Activated CD4-positive, alpha-beta T cell treated with anti-CD3 and anti-CD28 coated beads, Interleukin-2, amount 10 ng/mL, durations not matched to agents 7 days and 5 days (primary cell): ENCODE measurements at places on chromosomes 12 and 14.
A peak's percentile ranks its signal among the peaks of the same experiment; 100 is the strongest.

- H3K27me3 ChIP-seq = peaks cover 9% of the 10 kb centered on the region
- DNase-seq = peak; percentile 62
- H3K36me3 ChIP-seq = no peaks in the 10 kb centered on the region
- H3K4me1 ChIP-seq = peaks cover 30% of the 10 kb centered on the region
- peak overlapping the region; percentile 54 for H3K27ac ChIP-seq
These were observed 180.8 kb downstream of the EFCAB11 start for GRCh38 chr14:89773644-89774316.

DNA sequence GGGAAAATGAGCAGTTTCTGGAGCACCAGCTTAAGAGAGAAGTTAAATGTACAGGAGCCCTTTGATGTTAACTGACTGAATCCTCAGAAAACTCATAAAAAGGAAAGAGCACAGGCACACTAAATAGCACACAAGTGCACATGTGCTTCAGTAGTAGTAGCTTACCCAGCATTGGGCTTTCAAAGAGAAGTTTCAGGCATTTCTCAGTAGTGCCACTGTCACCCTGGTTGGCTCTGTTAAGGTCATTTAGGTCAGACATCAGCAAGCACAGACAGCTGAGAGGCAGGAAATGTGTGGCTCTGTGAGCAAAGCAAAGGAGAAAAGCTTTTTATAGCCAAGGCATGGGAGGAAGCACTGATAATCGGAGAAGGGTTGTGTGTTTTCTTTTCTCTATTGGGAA, 96.3 kb upstream of the HIF1A start:
- DNase-seq = peak; percentile 50
- H3K27me3 ChIP-seq = peaks cover 2% of the 10 kb centered on the region
- H3K36me3 ChIP-seq = peaks cover 2% of the 10 kb centered on the region
- peaks cover 37% of the 10 kb centered on the region for H3K4me1 ChIP-seq
- H3K27ac ChIP-seq = peak overlapping the region; percentile 61

GRCh38 chr12:51262758-51263177, 7.4 kb downstream of the SMAGP start:
- H3K4me3 ChIP-seq = no peak overlapping the region
- DNase-seq = peak; percentile 43
- H3K27me3 ChIP-seq = no peaks in the 10 kb centered on the region
- H3K4me1 ChIP-seq = peaks cover 23% of the 10 kb centered on the region

DNA sequence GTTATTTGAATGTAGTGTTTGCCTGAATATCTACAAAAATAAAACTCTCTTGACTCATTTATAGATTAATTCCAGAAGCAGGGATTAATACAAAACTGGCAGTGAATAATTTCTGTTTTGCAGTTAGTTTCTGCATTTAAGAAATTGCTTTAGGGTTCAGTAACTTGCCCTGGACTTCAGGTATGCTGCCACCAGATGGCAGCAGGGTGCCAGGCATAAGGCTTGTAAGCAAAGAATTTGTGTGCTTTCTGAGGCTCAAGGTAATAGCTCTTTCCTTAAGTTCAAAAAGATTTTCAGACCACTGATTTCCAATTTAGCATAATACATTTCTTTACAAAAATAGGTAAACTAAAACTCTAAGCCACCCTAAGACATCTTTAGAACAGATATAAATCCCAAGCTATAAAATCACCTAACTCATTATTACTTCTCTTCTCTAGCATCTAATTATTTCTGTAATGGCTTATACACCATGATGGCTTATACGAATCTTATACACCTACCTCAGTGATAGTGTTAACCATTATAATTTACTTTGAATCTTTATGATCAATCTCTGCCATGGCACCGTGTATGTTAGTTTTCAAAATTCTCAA, 398.3 kb downstream of the APAF1 start:
- no peaks in the 10 kb centered on the region for H3K27me3 ChIP-seq
- no peak overlapping the region for H3K27ac ChIP-seq
- DNase-seq = peak; percentile 53

- DNase-seq = peak; percentile 70
- peak within 1 kb of the TSS; percentile 99 for H3K27ac ChIP-seq
- H3K4me3 ChIP-seq = peak within 1 kb of the TSS; percentile 100
- no peaks in the 10 kb centered on the region for H3K27me3 ChIP-seq
- peaks cover 16% of the 10 kb centered on the region for H3K4me1 ChIP-seq
These were observed at the start of gene ARID2 for GRCh38 chr12:45729233-45730083. ARID2 (plus strand) TSS chr12:45729706; CDS start chr12:45729837, 131 bp downstream.

- no peaks in the 10 kb centered on the region for H3K27me3 ChIP-seq
- H3K27ac ChIP-seq = no peak overlapping the region
- H3K4me1 ChIP-seq = no peaks in the 10 kb centered on the region
- H3K36me3 ChIP-seq = no peaks in the 10 kb centered on the region
- H3K4me3 ChIP-seq = no peak overlapping the region
These were observed 587.7 kb downstream of the RPL10L start for GRCh38 chr14:46063872-46064271.

GRCh38 chr12:121996050-121996944, 25.4 kb upstream of the BCL7A start:
- no peak overlapping the region for H3K27ac ChIP-seq
- H3K27me3 ChIP-seq = peaks cover 10% of the 10 kb centered on the region
- no peaks in the 10 kb centered on the region for H3K36me3 ChIP-seq

DNA sequence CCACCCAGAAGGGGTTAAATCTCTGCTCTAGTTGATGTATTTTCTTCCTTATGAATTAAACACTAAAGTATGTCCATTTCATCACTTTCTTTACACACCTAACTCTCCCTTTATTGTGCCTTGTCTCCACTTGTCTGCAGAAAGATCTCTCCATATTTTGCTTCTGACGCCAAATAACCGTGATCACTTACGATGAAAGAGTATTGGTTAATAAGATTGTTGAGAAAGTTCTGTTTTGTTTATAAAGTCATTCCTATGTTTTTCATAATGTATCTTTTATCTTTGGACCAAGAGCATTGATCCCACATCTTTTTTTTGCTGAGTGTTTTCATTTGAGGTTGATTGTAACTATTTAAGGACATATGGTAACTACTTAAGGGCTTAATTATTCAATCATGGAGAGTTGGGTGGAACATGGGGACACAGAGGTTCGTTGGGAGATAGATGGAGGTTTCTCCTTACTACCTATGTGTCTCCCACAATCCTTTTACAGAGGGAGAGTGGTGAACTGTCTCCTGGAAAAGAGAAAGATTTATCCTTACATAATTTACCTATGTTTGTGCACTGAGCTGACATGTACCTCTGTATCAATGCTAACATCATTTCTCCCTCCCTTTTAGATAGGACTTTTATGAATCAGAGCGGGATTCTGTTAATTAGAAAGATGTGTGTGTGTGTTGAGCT, 120.7 kb upstream of the SLC38A2 start:
- no peak overlapping the region for H3K27ac ChIP-seq
- H3K36me3 ChIP-seq = peaks cover 5% of the 10 kb centered on the region
- no peak overlapping the region for H3K4me3 ChIP-seq

DNA sequence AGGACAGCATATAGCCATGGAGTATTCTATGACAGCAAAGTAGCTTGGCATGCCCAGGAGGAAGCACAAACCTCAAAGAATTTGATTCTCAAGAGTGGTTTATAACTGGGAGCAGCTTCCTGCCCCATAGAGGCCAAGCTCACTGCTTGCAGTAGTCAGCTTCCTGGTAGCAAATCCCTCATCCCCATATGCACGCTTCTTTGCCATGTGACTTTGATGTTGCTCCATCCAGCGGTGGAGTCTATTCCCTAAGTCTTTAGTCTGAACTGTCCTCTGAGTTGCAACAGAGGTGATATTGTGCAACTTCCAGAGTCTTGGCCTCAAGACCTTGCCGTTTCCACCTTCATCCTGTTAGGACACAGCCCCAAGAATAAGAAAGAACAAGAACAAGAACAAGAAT, 996.8 kb upstream of the TMEM132C start:
- no peaks in the 10 kb centered on the region for H3K27me3 ChIP-seq
- DNase-seq = no peak
- no peaks in the 10 kb centered on the region for H3K4me1 ChIP-seq
- no peak overlapping the region for H3K27ac ChIP-seq
- H3K4me3 ChIP-seq = no peak overlapping the region

GRCh38 chr12:1579651-1580435, 14.5 kb downstream of the FBXL14 start:
- H3K4me1 ChIP-seq = peaks cover 7% of the 10 kb centered on the region
- no peak overlapping the region for H3K27ac ChIP-seq
- H3K27me3 ChIP-seq = no peaks in the 10 kb centered on the region
- DNase-seq = no peak
- no peaks in the 10 kb centered on the region for H3K36me3 ChIP-seq

- H3K27me3 ChIP-seq = peaks cover 4% of the 10 kb centered on the region
- H3K27ac ChIP-seq = peak overlapping the region; percentile 28
- no peak overlapping the region for H3K4me3 ChIP-seq
- no peaks in the 10 kb centered on the region for H3K36me3 ChIP-seq
These were observed 32.4 kb downstream of the LTBP2 start for GRCh38 chr14:74579447-74580274.

DNA sequence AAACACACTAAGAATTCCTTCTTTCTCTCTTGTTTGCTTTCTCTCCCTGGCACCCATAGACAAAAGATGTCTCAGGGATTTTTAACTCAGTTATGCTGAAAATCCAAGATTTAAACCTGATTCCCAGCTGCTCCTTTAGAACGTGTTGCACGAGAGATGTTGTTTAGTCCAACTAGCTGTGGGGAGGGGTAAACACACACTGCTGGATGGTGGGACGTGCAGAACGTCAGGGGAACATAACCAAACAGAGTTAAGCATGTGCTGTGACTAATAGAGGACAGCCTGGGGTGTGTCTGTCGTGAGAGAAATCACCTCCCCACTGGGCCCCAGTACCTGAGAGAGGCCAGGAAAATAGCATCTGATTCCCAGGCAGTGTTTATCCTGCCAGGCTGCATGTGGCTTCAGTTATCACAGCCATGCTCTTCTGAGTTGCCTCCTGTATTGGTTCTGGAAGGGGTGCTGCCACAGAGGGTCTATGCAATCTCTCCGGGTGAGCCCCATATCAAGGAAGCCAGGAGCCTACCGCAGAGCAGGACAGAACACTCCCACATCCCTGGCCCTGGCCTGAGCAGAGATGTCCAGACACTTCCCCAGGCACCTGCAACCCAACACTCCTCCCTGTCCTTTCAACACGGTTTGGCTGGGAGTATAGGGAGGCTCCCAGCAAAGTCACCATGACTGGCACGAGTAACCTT, 112.7 kb upstream of the EGLN3 start:
- H3K27ac ChIP-seq = no peak overlapping the region
- no peak for DNase-seq
- H3K27me3 ChIP-seq = peaks cover 36% of the 10 kb centered on the region
- peaks cover 19% of the 10 kb centered on the region for H3K4me1 ChIP-seq
- H3K4me3 ChIP-seq = no peak overlapping the region

DNA sequence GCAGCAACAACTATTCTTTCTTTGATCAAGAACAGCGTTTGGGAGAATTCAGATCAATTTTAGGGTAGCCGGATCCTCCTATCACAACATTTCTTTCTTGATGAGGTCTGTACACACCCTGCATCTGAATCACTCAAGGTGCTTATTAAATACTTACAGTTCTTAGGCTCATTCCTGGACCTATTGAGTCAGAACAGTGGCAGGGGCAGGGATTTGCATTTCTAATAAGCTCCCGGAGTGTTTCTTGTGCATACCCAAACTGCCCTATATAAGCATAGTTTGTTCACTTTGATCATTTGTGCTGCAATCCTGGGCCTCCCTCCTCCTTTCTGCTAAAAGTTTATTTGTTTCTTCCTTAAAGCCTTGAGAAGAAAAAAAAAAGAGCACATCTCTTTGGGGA, 80.5 kb upstream of the RPH3A start:
- H3K36me3 ChIP-seq = no peaks in the 10 kb centered on the region
- DNase-seq = no peak
- no peaks in the 10 kb centered on the region for H3K27me3 ChIP-seq
- no peak overlapping the region for H3K4me3 ChIP-seq

DNA sequence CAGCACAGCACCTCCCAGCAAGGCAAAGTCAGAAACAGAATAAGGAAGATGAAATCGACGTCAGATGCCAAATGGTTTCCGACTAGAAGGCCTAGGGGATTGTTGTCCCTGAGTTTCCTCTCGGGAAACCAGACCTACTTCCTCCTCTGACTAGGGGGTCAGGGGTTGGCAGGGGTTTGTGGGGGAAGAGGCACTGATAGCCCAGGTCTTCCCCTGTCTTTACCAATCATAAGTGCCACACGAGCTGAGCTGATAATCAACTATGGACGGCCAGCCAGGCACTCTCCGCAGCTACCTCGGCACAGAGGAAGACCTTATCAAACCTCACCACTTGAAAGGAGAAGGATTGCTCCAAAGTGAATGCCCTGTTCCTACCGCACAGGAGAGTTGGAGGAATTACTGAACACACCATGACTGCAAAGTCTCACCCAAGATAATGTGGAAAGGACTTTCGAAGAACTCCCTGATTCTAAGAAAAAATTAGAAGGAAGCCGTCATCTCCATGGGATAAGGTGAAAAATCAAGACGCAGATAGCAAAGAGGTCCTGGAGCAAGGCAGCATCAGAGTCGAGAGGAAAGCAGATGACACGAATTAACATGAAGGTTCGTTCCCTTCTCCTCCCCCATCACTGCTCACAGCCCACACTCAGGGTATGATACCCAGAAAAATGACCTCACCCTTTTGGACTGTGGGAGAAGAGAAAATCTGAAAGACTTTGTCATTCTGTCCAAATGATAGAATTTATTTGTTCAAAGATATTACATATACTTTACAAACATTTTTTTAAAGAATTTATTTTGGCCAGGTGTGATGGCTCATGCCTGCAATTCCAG, 77.7 kb upstream of the MED13L start:
- H3K4me3 ChIP-seq = no peak overlapping the region

DNA sequence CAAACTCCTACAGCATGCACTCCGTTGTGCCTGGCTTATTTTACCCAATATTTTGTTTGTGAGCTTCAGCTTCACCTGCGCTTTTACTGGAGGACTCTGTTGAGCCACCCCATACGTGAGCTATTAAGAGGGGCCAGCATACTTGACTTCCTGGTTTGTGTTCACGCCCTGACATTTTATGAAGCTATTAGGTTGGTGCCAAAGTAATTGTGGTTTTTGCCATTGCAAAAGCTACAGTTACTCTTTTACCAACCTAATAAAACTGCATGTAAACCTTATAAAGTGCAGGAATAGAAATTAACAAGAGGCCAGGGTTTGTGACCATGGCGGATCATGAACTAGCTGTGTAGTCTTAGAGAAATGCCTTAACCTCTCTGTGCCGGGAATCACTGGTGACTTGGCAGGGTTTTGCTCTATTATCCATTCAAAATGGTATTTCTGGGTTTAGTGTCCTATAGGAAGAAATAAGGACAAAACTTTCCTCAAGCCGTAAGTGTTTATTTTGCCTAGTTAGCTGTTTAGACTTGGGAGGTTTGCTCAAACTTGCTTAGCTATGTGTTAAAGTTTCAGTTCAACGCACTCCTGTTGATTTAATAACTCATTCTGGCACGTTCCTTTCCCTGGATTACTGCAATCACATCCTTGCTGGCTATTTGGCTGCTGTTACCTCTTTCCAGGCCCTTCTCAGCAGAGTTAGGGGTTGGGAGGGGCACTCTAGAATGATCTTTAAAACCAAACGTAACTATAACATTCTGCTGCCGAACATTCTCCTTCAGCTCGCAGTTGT, 1027.6 kb downstream of the BCL11B start:
- H3K36me3 ChIP-seq = no peaks in the 10 kb centered on the region
- H3K27me3 ChIP-seq = no peaks in the 10 kb centered on the region
- no peak overlapping the region for H3K4me3 ChIP-seq
- H3K27ac ChIP-seq = no peak overlapping the region
